ENCODE measurements at places on chromosomes 13 and 19.

DNA sequence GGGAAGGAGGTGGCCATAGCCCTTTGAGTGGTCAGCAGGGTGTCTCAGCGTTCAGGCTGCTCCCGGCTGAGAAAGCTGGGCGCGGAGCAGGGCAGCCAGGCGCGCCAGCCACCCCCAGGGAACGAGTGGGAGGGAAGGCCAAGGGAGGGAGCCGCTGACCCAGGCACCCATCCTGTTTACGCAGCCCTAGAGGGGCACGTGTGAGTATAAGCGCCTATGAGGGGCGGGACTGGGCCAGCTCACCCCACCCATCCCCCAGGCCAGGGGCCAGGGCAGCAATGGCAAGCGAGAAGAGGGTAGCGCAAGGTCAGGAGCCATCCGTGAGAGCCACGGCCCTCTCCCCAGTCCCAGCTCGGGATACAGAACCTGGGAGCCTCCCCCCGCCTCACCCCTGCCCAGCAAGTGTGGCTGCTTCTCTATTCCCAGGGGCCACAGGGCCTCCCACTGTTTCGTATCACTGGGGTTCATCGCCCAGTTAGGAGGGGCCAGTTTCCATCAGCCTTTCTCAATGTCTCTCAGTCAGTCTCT lies 897 bp upstream of the DMKN start:
- DNase-seq: no peak

GRCh38 chr13:113051641-113052040 lies 54.0 kb upstream of the F7 start:
- peak; percentile 35 for DNase-seq

GRCh38 chr13:95156208-95156607 lies 145.0 kb downstream of the ABCC4 start:
- no peak for DNase-seq

GRCh38 chr19:8340341-8341096 lies 2.5 kb downstream of the KANK3 start:
- peak; percentile 85 for DNase-seq

DNA sequence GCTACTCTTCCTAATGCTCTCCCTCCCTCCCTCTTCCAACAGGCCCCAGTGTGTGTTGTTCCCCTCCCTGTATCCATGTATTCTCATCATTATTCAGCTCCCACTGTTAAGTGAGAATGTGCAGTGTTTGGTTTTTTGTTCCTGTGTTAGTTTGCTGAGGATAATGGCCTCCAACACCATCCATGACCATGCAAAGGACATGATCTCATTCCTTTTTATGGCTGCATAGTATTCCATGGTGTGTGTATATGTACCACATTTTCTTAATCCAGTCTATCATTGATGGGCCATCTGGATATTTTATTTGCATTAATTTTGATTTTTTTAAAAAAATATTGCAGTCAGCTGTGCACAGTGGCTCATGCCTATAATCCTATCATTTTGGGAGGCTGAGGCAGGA lies 15.8 kb upstream of the ZNRF4 start:
- DNase-seq: no peak

- DNase-seq: no peak
These were observed 44.8 kb downstream of the PHF11 start for GRCh38 chr13:49540552-49540951.

DNA sequence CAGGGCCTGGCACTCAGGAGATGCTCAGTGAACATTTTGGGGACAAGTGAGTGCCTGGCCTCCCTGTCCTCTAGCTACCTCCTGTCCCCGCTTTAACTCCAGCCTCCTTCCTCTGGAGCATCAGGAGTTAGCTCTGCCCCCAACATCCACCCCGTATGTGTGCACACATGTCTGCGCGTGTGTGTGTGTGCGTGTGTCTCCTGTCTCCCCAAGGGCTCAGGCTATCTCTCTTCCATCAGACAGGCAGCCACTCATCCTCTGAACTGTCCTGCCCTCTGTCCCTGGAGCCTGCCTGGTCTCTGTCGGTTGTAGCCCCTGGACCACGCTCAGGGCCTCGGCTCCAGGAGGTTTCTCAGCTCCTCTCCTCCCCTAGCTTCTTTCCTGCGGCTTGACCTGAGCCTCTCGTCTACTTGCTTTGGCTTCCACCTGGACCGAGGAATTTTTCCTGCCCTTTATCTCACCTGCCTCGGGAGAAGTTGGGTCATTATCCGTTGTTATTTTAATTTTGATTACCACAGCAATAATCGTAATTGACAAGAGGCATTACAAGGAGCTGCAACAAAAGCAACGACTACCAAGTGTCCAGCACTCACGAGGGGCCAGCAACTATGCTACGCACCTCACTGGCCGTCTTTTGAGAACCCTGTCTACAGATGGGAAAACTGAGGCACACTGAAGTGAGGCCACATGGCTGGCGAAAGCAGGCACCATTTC lies 32.0 kb upstream of the ASF1B start:
- DNase-seq: no peak

GRCh38 chr13:74062933-74063332 lies 71.3 kb downstream of the KLF12 start:
- DNase-seq: no peak

DNA sequence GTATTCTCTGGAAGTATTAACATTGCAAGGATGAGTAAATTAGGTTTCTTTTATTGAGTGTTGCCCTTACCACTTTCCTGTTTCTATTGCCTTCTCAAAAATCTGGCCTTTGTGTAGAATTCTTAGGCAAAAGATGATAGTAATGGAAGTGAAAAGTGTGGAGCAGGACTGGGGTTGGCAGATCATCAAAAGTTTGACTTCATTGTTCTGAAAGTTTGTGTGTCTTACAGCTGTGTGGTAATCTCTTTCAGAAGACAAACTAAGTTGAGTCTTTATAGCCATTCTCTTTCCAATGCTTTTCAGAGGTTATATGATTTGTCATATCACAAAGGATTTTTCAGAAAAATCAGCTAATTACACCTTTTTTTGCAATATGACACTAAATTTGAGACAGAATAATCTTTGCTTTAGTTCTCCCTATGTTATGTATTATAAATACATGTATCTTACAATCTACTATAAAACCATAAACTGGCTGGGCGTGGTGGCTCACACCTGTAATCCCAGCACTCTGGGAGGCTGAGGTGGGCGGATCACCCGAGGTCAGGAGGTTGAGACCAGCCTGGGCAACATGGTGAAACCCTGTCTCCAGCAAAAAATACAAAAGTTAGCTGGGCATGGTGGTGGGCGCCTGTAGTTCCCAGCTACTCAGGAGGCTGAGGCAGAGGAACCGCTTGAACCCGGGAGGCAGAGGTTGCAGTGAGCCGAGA lies 8.7 kb upstream of the KCNRG start:
- no peak for DNase-seq

GRCh38 chr13:25881971-25882451 lies 169.8 kb downstream of the SHISA2 start:
- DNase-seq: peak; percentile 55

All from left lung (tissue), 14 donors.